ENCODE measurements at places on chromosomes 7 and 10.

GRCh38 chr10:111128331-111129180 lies 51.7 kb downstream of the ADRA2A start:
- no peak for DNase-seq

- DNase-seq: no peak
Observed at GRCh38 chr10:7944215-7944480, 110.3 kb upstream of the GATA3 start.

DNA sequence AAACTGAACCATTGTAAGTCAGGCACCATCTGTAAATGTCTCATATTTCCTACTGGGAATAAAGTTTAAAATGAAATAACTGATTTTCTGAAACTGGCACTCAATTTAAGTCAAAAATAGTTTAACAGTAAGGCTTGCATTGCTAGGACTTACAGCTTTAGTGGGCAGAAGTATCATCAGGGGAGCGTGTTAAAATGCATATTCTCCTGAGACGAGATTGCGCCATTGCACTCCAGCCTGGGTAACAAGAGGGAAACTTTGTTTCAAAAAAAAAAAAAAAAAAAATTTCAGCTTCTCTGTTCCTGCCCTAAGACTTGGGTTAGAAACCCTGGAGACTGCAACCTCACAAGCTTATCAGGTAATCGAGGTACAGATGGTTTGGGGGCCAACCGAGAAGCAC lies 65.4 kb downstream of the UBE3C start:
- DNase-seq: no peak

GRCh38 chr10:77403761-77404160 lies 233.8 kb downstream of the KCNMA1 start:
- DNase-seq: no peak
